GM23338 (cell line): ENCODE measurements at places on chromosomes 11 and 22.
A peak's percentile ranks its signal among the peaks of the same experiment; 100 is the strongest.

GRCh38 chr11:31804312-31805036 lies 6.6 kb downstream of the PAX6 start:
- DNase-seq: peak; percentile 65

GRCh38 chr22:19466126-19466716 lies 12.8 kb downstream of the UFD1 start:
- DNase-seq: no peak

DNA sequence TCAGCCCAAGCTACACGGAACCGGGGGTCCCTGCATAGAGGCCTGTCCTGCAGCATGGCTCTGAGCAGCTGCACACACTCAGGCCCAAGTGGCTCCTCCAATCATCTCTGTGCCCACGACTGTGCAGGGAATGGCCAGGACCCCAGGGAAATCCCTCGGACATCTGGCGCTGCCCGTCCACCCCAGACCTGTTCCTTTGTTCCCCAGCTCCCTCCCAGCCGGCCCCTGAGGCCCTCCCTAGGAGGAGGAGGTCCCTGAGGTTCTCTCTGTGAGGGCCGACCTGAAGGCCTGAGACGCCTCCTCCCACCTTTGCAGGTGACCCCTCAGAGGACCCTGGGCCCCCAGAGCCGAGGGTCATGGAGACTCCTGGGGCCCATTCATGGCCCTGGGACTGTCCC lies 1.1 kb downstream of the MLC1 start:
- no peak for DNase-seq

- no peak for DNase-seq
Observed at GRCh38 chr11:111367411-111368284, 11.4 kb downstream of the POU2AF1 start.

- DNase-seq: no peak
Observed at GRCh38 chr11:130215531-130216220, 56.1 kb downstream of the ST14 start.

GRCh38 chr11:103594283-103594682 lies 442.2 kb upstream of the DDI1 start:
- no peak for DNase-seq

GRCh38 chr11:44596525-44597276 lies 31.2 kb downstream of the CD82 start:
- no peak for DNase-seq

DNA sequence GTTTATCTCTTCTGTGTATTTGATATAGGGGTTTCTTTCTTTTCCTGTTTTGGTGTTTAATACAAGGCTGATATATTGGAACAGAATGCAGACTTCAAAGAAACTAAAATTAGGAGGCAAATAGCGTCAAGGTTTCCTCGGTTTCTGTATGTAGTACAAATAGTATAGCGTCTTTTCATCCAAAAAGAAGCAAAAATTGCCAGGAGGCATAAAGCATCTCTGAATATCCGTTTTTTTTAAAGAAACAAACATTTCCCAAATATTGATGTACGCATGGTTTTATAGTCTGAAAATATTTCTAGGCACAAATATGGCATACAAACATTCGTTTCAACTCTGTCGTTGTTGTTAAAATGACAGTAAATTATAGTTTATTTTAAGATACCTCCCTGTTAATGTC lies 17.1 kb upstream of the PAX6 start:
- no peak for DNase-seq

DNA sequence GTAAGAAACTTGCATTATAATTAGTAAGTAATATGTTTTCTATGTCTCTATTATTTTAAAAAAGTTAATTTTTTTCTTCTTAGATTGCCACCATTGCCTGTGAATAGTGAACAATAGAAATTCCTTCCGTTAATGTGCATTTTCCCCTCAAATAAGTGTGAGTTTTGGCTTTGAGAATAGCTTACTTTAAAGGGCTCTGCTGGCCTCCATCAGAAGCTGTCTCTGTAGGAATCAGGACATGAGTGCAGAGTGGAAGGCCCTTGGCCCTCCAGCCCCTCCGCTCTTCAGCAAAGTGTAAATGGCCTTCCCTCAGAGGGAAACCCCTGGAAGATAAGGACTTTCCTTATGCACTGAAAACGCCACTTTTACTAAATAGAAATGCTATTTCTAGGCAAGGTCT lies 24.1 kb upstream of the ADORA2A start:
- DNase-seq: no peak

DNA sequence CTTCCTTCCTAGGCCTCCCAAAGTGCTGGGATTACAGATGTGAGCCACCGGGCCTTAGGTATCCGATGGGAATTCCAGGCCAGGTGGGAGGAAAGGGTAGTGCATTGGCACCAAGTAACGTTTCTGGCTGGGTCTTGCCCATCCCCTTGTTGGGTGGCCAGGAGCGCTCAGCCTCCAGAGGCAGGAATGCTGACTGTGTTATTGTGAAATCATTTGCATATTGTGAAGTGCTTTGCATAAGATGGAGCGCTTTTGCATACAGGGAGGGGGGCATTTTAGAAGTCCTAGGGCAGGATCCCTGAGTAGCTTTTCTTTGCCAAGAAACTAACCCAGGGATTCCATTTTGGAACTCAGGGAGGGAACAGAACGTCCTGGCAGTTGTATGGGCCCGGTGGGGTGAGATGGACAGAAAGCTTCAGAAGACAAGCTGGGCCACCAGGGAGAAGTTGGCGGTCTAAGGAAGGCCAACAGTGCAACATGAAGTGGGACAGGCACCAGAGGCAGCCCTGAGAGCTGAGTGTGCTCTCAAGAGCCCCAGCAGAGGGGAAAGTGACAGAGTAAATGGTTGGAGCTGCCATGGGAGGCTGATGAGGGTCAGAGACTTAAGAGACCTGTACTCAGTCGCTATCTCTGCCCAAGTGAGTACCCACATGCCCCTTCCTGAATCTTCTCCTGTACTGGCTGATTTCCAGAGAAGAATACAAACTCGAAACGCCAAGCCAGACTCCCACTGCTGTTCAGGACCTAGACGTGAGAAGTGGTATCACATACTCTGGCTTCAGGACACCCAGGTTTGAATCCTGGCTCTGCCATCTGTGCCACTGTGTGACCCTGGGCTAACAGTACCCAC lies 1.3 kb upstream of the SLC39A13 start:
- peak; percentile 80 for DNase-seq

- DNase-seq: peak; percentile 100
Observed at GRCh38 chr22:23144932-23145877, at the start of gene RAB36. TSS of gene RAB36 (plus strand) at chr22:23145477. CDS start at chr22:23146617, 1,140 bp downstream.
